Kidney glomerular epithelial cell (primary cell): ENCODE measurements at places on chromosomes 1 and 21.

- no peak for DNase-seq
Measured at GRCh38 chr1:224739303-224739996, 123.3 kb downstream of the CNIH3 start.

- DNase-seq, result peak; percentile 89
Measured at GRCh38 chr1:31182352-31182751, 57.3 kb downstream of the NKAIN1 start.

GRCh38 chr1:11187494-11187893 is 1.7 kb upstream of the ANGPTL7 start:
- DNase-seq, result no peak

- DNase-seq, result no peak
Measured at GRCh38 chr1:109509176-109510134, at the start of gene AMIGO1. AMIGO1 (minus strand) TSS chr1:109509727; CDS start chr1:109508912, 815 bp downstream.

- no peak for DNase-seq
Measured at GRCh38 chr1:234879147-234880080, 249.2 kb downstream of the TOMM20 start.

GRCh38 chr1:51740652-51741051 is 123.8 kb downstream of the OSBPL9 start:
- no peak for DNase-seq
